Spleen (tissue), 13 donors: ENCODE measurements at places on chromosomes 3 and 15.

DNA sequence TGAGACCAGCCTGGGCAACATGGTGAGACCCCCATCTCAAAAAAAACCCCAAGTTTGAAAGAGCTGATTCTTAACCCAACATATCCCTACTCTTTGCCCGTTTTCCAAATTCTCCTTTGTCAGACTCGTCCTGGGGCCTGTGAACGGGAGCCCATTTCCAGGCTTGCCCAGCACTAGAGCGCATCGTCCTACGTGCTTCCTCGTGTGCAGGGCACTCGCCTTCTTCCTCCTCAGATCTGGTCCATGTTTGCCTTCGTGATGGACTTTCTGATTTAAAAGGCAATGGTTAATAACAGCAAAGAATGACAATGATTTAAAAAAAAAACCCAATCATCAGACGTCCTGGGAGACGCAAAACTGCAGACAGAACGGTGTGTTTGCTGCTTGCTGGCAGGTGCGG lies 10.1 kb downstream of the MELTF start:
- DNase-seq: no peak

DNA sequence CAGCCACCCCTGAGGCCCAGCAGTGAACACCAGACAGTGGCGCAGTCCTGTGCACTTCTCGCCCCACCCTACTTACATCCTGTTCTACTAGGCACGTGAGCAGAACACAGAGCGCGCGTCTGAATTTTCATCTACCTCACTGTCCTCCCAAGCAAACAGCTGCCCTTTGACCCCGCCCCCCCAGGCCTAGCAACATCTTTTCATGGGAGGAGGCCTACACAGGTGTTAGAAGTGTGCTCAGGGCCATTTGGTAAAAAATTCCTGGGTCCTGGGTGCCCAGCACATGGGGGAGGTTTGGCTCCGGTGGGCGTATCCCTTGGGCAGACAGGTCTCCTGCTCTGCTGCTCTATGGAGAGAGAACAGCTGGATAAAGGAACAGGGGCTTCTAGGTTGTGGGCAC lies 95.0 kb downstream of the MYLK start:
- DNase-seq: no peak

DNA sequence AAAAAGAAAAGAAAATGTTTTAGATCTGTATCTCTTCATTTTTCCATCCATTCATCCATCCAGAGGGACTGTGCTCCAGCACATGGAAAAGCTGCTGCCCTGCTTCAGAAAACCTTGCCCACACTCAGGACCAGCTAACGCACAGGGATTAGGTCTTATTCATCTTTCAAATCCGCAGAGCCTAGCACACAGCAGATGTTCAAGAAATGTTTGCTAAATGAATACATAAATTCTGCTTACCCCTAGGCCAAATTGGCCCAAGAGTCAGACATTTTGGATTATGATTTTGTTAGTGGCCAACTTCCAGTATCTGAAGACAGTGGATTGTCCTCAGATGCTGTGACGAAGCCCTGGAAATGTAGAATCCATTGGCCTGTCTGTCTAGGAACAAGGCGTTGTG lies 71.4 kb downstream of the GHSR start:
- DNase-seq: no peak

GRCh38 chr3:187406927-187407326 lies 38.7 kb downstream of the RTP4 start:
- no peak for DNase-seq

GRCh38 chr3:141998669-141999290 lies 122.3 kb downstream of the ATP1B3 start:
- no peak for DNase-seq

DNA sequence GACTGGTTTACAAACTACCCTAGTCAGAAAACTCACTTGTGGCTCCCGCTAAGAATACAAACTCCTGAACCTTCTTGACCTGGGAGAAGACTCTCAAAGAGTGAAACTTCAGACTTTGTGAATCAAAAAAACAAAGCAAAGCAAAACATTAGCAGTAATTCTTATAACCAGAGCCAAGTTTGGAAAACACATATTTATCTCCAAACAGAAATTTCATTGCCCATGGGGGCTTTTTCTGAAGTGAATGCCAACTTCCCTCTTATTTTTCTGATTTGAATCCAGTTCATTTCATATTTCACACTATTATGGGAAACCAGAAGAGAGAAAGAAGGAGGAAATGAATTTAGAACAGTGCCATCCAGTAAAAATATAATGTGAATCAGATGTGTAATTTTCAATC lies 55.7 kb upstream of the ZNF385D start:
- no peak for DNase-seq

DNA sequence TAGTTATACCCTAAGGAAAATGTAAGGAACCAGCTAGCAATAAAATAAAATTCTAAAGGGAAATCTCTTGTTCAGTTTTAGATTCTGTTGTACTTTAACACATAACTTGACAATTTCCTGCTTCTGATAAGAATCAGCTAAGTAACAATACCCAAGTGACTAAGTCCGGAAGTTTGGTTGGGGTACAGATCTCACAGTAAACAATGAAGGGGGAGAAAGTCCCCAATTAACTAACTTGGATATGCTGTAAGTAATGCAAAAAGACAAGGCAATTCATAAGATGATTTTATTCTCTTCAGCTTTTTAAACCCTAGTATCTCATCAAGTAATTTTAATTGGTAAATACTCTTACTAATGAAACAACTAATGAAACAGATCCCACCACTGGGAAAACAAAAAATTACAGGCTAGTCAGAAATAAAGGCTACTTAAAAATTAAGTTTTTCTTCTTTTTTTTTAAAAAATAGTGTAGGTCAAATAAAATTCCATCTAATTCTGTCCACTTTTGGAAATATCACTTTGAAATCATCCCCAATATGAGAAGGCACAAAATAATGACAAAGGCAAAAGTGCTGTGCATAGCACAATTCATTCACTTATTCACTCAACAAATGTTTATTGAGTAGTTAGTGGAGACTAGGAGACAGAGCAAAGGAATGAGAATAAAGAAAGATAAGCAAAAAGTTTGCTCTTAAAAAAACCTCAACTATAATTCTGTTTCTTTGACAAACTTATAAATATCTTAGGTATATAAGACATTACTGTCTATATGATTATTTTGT lies 37.8 kb upstream of the IL20RB start:
- DNase-seq: no peak

GRCh38 chr15:37877851-37878741 lies 56.3 kb upstream of the TMCO5A start:
- DNase-seq: no peak

DNA sequence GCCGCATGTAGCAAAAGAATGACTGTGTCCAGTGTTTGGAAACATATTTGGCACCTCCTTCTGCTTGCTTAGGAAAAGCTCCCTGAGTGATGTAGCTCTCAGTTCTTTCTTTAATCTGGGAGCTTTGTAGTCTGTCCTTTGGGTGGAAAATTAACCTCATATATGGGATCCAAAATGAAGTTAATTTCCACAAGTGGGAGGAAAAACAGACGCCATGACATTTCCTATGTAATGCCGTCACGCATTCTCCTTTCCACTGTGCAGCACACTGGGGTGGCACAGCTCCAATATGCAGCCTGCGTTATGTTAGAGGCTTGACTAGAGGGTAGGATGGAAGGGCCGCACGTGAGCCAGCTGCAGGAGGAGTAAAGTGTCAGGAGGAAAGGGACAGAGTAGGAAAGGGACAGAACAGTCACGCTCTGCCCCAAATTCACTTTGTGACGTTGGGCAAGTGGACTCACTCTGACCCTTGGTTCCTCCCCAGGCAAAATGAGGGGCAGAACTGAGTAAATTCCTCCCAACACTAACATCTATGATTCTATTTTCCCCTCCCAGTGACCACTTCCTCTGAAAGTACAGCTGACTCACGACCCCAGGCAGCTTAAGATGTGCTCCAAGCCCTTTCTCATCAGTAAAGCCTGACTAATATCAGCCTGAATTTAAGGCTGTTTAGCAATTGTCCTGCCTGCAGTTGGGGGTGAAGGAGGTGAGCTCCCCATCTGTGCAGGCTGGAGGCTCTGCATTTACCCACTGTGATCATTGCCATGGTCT lies 176.5 kb upstream of the PFN2 start:
- DNase-seq: no peak

DNA sequence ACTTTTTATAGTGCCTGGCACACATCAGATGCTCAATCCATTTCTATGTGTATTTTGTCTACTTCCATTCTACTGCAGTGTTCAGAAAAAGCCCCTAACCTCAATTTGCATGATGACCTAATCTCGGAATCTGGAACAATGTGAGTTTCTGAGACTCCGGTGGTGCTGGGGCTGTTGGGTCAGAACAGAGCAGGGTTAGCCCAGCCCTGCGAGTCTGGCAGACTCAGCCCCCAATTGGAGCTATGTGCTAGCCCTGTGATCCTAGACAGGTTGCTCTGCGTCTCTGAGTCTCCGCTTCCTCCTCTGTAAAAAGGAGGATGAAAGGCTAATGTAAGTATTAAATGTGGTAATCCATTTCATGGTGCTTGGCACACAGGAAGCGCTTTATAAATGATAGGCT lies 95.0 kb upstream of the ICE2 start:
- no peak for DNase-seq

GRCh38 chr3:54358316-54358715 lies 236.0 kb downstream of the CACNA2D3 start:
- no peak for DNase-seq

GRCh38 chr3:55882006-55882405 lies 394.9 kb upstream of the WNT5A start:
- DNase-seq: no peak

- no peak for DNase-seq
Observed at GRCh38 chr15:84023636-84024035, 211.9 kb upstream of the GOLGA6L4 start.

- peak; percentile 76 for DNase-seq
Observed at GRCh38 chr15:29102911-29103823, 166.5 kb downstream of the NSMCE3 start.

GRCh38 chr3:178137831-178138230 lies 398.4 kb upstream of the KCNMB2 start:
- DNase-seq: no peak

- DNase-seq: no peak
Observed at GRCh38 chr15:62610265-62610869, 432.2 kb upstream of the TPM1 start.

- DNase-seq: no peak
Observed at GRCh38 chr3:104176706-104177105, 1190.0 kb upstream of the ALCAM start.

GRCh38 chr15:100601163-100601562 lies 821 bp downstream of the LINS1 start:
- DNase-seq: peak; percentile 77

GRCh38 chr3:122219242-122219872 lies 35.9 kb downstream of the CASR start:
- no peak for DNase-seq

- DNase-seq: no peak
Observed at GRCh38 chr15:98381446-98381845, 266.9 kb upstream of the IGF1R start.

DNA sequence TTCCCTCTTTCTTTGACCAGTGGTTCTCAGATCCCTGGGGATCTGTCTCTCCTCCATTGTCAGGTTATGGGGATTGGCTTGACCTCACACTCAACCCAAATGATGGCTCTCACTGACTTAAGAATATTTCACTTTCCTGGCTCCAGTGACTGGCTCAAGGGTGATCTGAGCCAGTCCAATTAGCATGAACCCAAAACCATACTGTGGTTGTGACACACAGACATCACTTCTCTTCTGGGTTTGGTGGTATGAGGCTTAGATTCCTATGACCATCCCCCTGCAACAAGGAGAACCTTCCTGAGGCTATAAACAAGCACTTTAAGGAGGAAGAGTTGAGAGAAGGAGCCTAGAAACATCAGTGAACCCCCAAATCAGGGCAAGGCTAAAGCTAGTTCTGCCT lies 85.8 kb downstream of the KCNAB1 start:
- DNase-seq: no peak

DNA sequence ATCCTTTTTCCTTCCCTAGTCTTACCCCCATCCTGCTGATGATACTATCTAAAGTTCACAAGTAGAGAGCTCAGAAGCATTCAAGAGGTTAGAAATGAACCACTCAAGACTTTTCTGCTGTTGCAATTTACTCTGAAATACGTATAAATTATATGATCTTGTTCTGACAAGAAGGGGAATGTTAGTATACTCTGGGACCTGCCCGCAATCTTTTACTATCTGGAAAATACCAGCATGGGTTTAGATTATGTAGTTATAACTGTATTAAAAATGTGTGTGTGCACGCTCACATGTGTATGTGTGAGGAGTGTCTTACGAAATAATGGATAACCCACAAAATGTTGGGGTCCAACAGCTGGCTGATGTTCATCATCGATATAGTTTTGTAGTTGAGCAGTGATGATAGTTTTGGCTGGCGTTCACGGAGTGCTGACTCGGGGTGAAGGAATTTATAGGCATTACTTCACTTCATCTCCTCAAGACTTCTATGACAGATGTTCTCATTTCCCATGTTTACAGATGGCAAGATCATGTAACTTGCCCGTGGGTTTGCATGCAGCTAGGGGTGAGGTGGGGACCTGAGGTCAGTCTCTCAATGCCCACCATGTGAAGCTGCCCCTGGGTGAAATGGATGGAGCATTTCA lies 297.5 kb upstream of the LYSMD4 start:
- DNase-seq: no peak
